ENCODE measurements at places on chromosomes 12 and 14.

- peak; percentile 59 for DNase-seq
These were observed 50.6 kb upstream of the FUT8 start for GRCh38 chr14:65361920-65362319.

DNA sequence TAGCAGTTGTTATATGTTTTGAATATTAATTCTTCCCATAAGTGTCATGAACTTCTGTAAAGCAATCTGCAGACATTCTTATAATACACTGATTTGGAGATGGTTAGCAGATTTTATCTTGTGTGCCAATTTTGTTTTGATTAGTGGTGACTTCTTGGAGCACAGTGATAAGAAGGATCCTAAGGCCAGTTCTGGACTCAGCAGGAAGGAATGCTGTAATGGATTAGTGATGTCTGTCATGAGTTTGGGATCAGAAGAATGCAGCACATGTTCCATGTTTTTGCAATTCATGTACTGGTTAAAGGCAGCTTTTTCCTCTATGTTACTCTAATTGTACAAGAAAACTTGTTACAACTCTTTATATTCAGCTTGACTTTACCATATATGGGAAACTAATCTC, 91.5 kb downstream of the UNC79 start:
- no peak for DNase-seq

DNA sequence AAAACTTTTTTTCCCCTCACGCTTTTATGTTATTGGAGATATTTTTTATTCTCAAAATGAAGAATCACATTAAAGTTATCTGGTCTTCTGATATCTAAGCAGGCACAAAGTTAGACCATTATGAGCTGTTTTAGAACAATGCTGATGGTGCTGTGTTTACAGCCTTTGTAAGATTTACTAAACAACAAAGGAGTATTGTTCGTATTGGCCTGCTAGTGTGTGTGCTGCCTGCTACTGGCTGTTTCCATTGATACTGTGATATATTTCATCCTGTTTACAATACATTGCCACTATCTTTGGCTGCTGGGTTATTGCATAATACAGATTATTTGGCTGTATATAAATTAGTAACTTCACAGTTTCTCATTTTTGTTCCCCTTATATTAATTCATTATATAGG, 220.8 kb downstream of the ITPR2 start:
- DNase-seq = no peak

DNA sequence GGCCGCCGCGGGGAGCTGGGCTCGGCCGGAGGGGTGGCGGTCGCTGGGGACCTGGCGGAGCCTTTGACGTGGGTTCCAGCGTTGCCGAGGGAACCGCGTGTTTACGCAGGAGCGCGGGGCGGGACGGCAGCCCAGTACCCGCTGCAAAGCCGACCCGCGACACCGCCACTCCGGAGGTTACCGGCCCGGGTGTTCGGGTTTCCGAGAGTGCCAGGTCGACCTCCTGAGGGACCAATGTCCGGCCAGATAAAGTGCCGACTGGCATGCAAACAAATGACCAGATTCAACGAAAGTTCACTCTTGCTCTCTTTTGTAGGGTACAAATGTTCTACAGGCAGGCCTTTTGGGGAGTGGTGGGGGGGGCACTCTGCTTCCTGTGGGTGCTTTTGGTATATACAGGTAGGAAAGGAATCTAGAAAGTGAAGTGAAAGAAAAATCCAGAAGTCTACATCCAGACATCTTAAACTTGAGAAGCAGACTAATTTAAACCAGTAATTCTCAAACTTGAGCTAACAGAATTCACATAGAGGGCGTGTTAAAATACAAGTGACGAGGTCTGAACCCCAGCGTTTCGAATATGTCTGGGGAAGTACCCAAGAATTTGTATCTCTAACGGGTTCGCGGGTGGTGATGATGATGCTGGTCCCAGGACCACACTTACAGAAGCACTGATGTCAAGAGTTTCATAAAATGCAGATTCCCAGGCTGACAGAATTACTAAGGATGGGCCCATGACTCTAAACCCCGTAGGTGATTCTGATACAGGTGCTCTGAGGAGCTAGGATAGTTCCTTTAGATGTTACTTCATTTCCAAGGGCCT, at the start of gene GPR135:
GPR135 (minus strand) TSS at position 65 of the 820 bp plus-strand sequence. CDS start 154 bp downstream, outside the sequence.
- no peak for DNase-seq
